ENCODE measurements at places on chromosomes 3 and 15. TPM values are rescaled to one million over a fixed set of nuclear protein-coding genes. Genes with fewer than 3 reads are reported as not detected.

Gene TNFAIP8L3
- not detected for total RNA-seq

Gene NUP210
- 80.3 TPM for total RNA-seq

Gene NCEH1
- total RNA-seq: 5.9 TPM

Gene EPHB3
- not detected for total RNA-seq

Gene C3orf62
- 5.2 TPM for total RNA-seq

Gene UBE3A
- 153 TPM for total RNA-seq

Gene STIMATE
- total RNA-seq: 25.6 TPM

Gene CCDC54
- not detected for total RNA-seq

Gene PP2D1
- total RNA-seq: not detected

Gene COL6A5
- total RNA-seq: not detected
